ENCODE measurements at places on chromosomes 6 and 20. TPM values are rescaled to one million over a fixed set of nuclear protein-coding genes. Genes with fewer than 3 reads are reported as not detected.

PRSS16 gene
- 3.2 TPM for polyA plus RNA-seq

PLA2G7 gene
- 0.80 TPM for polyA plus RNA-seq

ANGPT4 gene
- 0.07 TPM for polyA plus RNA-seq

DUSP22 gene
- polyA plus RNA-seq: 29.0 TPM

DDAH2 gene
- polyA plus RNA-seq: 98.6 TPM

OR2B6 gene
- not detected for polyA plus RNA-seq

BAK1 gene
- polyA plus RNA-seq: 26.6 TPM

TDP2 gene
- 30.6 TPM for polyA plus RNA-seq

BPIFA1 gene
- not detected for polyA plus RNA-seq

HLA-DPB1 gene
- polyA plus RNA-seq: 29.8 TPM

C6orf15 gene
- not detected for polyA plus RNA-seq

TTI1 gene
- polyA plus RNA-seq: 15.6 TPM

TMEM244 gene
- polyA plus RNA-seq: 0.61 TPM

MUCL3 gene
- polyA plus RNA-seq: not detected

ADGRG6 gene
- 25.6 TPM for polyA plus RNA-seq

KDM1B gene
- not detected for polyA plus RNA-seq

FGD2 gene
- 3.1 TPM for polyA plus RNA-seq

CCN2 gene
- 32.8 TPM for polyA plus RNA-seq

CRYBG1 gene
- 6.7 TPM for polyA plus RNA-seq

SIRPD gene
- not detected for polyA plus RNA-seq

C20orf141 gene
- not detected for polyA plus RNA-seq

MGME1 gene
- polyA plus RNA-seq: 16.4 TPM

RXRB gene
- polyA plus RNA-seq: 36.6 TPM

CLPSL2 gene
- polyA plus RNA-seq: not detected

SLC22A16 gene
- polyA plus RNA-seq: not detected

PPP1R3G gene
- 1.7 TPM for polyA plus RNA-seq

TMEM217 gene
- polyA plus RNA-seq: 1.2 TPM

SNAI1 gene
- 8.5 TPM for polyA plus RNA-seq

PLN gene
- not detected for polyA plus RNA-seq

BIRC7 gene
- 0.27 TPM for polyA plus RNA-seq

SIRPG gene
- not detected for polyA plus RNA-seq

FAM209B gene
- not detected for polyA plus RNA-seq

GPX5 gene
- not detected for polyA plus RNA-seq

WFDC2 gene
- not detected for polyA plus RNA-seq

TEAD3 gene
- 54.7 TPM for polyA plus RNA-seq

SLC24A3 gene
- polyA plus RNA-seq: not detected

ELOVL2 gene
- 1.9 TPM for polyA plus RNA-seq

AGPAT1 gene
- 72.1 TPM for polyA plus RNA-seq

TNFRSF21 gene
- polyA plus RNA-seq: 16.7 TPM

KCNK15 gene
- 0.13 TPM for polyA plus RNA-seq

PPIL4 gene
- 34.7 TPM for polyA plus RNA-seq

ZNF831 gene
- polyA plus RNA-seq: 0.19 TPM

LY6G5B gene
- 17.9 TPM for polyA plus RNA-seq

All from muscle of arm (tissue), 14 donors.